Mesothelial cell of epicardium (in vitro differentiated cells): ENCODE measurements at places on chromosomes 2 and 18.

DNA sequence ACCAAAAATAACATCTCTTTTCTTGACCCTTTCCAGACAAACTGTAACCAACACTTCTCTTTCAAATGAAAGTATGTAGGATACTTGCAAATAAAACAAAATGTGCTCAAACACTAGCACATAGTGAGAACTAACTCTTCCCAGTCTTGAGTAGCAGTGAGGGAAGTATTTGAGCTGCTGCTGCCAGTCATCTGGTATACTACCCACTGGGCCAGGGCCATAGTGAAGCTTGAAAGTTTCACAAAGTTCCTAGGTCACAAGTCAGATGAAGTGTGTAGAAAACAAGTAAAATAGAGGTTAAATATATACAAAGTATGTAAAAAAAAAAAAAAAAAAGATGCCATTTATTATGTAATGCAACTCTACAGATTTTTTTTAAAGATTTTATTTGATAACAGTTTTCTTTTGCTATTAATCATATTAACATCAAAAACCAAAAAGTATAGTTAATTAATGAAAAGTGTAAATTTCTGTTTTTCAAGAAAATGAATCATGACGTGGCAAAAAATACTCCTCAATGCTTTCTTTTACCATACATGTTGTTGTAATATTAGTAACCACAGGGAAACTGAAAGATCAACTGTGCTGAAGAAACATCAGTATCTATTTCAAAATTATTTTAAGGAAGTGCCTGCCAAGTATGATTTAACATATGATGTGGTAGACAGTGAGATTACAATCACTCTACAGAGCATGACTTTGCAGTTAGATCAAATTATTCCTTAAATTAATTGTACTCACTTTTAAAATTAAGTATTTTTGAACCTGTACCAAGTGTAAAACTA is 21.6 kb upstream of the TRIB2 start:
- no peak for DNase-seq

GRCh38 chr18:48894799-48895346 is 55.9 kb downstream of the SMAD7 start:
- DNase-seq = no peak

DNA sequence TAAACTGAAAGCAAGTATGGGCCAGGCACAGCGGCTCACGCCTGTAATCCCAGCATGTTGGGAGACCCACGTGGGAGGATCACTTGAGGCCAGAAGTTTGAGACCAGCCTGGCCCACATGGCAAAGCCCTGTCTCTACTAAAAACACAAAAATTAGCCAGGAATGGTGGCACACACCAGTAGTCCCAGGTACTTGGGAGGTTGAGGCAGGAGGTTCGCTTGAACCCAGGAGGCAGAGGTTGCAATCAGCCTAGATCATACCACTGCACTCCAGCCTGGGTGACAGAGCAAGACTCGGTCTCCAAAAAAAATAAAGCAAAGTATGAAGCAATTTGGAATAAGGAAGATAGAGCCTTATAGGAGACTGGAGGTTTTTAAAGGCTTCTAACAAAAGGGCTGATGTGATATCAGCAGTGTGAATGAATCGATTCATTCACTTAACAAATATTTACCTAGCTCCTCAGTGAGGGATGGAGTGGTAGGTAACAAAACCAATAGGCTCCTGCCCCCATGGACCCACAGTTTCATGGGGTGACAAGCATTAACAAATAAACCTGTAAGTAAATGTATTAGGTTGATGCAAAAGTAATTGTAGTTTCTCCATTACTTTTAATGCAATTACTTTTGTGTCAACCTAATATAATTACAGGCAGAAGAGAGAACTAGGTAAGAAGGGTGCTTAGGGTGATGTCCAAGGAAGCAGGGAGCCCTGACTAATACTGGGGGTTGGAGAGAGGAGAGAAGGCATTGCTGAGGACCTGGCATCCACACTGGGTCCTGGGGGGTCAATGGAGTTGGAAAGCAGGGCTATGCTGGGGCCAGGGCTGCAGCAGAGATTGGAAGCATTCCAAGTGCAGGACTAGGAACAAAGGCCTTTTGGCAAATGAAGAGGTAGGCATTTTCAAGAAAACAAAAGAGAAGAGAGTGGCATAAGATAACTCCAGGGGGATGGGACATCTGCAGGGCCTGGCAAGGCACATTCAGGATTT is 195.4 kb upstream of the ARL4C start:
- DNase-seq = no peak

DNA sequence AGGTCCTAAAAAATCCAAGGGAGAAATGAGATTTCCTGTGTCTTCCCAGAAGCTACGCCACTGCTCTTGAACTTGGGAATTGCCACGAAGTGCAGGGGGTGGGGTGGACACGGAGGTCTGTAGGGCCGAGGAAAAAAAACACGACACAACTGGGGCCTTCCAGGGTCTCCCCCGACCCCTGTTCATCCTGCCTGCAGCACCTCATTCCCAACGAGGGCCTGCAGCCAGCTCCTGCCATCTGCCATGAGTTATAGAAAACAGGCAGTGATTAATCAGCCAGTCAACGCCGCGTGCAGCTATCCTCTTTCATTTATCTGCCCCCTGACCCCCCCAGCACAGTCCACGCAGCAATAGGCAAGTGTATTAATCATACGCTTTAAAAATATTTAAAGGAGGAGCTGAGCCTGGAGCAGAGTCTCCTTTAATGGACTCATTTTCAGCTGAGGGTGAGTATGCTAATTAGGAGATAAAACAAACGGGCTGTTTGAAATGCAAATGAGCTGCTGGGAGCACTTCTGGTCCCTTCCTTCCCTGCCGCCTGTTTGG is 209.9 kb downstream of the TFCP2L1 start:
- DNase-seq = no peak

GRCh38 chr2:129006135-129006886 is 687.6 kb upstream of the HS6ST1 start:
- DNase-seq = no peak

DNA sequence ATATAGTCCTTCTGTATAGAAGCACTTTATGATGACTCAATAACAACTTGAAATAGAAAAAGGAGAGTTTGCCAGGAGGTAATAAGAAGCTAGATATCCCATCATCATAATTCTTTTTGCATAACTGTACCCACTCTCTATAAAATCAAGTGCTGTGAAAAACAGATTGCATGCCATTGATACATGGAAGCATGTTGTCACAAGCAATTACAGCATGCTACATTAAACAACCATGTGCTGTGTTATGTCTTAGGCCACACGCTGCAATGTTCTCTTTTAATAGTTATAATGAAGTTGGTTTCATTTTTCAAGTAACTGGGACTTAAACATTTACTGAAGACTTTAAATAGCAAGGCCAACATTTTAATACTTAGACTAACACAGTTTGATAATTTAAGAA is 264.2 kb downstream of the RPRM start:
- DNase-seq = no peak

DNA sequence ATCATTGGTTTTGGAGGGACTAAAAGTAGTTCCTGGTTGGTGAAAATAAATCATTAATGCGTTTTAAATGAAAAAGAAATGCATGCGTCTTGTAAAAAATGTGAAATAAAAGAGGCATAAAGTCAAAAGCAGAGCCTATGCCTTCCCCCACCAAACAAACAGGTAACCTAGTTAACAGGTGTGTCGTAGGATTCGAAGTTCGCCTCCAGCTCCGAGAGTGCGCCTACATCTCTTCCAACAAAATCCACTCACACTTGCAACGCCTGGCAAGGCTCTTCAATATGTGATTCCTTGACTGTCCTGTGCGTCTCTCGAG is 677 bp upstream of the SMAD4 start:
- no peak for DNase-seq

- DNase-seq = no peak
These were observed 107.7 kb upstream of the CDC42EP3 start for GRCh38 chr2:37779139-37779538.
